ENCODE measurements at places on chromosomes 1 and 21. TPM values are rescaled to one million over a fixed set of nuclear protein-coding genes. Genes with fewer than 3 reads are reported as not detected.

GRCh38 chr1:168236836-168237611 is 11.2 kb downstream of the SFT2D2 start:
- no peak overlapping the region for H3K27ac ChIP-seq
- peaks cover 5% of the 10 kb centered on the region for H3K4me1 ChIP-seq
- no peak overlapping the region for H3K4me3 ChIP-seq

GRCh38 chr1:176595217-176595616 is 132.2 kb downstream of the PAPPA2 start:
- no peaks in the 10 kb centered on the region for H3K36me3 ChIP-seq
- no peaks in the 10 kb centered on the region for H3K27me3 ChIP-seq
- DNase-seq, result no peak

DNA sequence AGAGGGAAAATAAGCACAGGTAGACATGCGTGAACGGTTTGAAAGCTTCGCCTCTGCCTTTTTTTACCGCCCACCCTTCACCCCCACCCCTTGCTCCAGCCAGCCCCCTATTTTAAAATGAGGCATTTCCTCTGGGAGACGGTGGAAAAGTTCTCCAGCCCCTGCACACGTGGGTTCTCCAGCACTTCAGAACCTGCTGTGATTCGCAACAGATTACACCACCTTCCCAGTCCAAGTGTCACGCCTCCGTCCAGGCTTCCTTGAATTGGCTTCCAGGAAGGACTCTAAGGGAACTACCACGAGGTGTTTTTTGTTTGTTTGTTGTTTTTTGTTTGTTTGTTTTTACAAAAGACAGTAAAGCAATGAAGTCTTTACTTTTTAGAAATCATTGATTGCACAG is 2.6 kb downstream of the LRRC7 start:
- H3K27me3 ChIP-seq, result peaks cover 46% of the 10 kb centered on the region
- no peak overlapping the region for H3K4me3 ChIP-seq
- H3K27ac ChIP-seq, result no peak overlapping the region
- H3K36me3 ChIP-seq, result no peaks in the 10 kb centered on the region
- DNase-seq, result peak; percentile 22

DNA sequence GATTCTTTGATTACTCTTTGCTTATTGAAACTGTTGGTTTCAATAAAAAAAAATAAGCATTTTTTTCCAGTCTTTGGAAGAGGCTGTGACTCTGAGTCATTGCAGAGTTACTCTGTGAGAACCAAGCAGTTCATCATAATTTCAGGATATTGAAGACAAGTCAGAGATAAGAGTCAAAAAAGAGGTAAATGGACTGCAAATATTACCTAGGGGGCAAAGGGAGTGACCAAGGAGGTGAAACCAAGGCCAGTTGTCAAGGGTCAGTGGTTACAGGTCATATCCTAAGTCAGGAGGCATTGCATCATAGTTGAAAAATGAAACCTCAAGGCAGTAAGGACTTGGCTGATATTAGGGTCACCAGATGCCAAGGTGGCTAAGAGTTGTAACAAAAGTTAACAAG is 597.1 kb upstream of the USP24 start:
- H3K4me1 ChIP-seq, result peaks cover 12% of the 10 kb centered on the region
- no peaks in the 10 kb centered on the region for H3K36me3 ChIP-seq
- H3K4me3 ChIP-seq, result no peak overlapping the region

DNA sequence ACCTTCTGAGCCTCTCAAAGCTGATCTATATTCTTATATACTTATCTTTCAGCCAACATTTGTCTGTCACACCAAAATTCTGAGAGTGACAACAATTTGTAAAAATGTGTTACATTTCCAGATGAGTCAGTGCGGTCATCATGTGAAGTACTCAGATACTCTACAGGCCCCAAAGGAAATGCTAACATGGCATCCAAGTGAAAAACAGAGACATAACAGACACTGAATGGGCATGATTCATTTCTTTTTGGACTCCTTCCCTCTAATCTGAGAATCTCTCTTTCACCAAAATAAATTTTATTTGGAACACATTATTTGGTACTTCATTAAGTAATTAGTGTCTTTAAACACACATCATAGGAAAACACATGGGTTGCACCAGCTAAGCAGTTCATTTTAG is 96.6 kb downstream of the SLC44A5 start:
- no peaks in the 10 kb centered on the region for H3K36me3 ChIP-seq
- no peak overlapping the region for H3K27ac ChIP-seq
- no peak overlapping the region for H3K4me3 ChIP-seq
- H3K27me3 ChIP-seq, result no peaks in the 10 kb centered on the region
- no peak for DNase-seq

DNA sequence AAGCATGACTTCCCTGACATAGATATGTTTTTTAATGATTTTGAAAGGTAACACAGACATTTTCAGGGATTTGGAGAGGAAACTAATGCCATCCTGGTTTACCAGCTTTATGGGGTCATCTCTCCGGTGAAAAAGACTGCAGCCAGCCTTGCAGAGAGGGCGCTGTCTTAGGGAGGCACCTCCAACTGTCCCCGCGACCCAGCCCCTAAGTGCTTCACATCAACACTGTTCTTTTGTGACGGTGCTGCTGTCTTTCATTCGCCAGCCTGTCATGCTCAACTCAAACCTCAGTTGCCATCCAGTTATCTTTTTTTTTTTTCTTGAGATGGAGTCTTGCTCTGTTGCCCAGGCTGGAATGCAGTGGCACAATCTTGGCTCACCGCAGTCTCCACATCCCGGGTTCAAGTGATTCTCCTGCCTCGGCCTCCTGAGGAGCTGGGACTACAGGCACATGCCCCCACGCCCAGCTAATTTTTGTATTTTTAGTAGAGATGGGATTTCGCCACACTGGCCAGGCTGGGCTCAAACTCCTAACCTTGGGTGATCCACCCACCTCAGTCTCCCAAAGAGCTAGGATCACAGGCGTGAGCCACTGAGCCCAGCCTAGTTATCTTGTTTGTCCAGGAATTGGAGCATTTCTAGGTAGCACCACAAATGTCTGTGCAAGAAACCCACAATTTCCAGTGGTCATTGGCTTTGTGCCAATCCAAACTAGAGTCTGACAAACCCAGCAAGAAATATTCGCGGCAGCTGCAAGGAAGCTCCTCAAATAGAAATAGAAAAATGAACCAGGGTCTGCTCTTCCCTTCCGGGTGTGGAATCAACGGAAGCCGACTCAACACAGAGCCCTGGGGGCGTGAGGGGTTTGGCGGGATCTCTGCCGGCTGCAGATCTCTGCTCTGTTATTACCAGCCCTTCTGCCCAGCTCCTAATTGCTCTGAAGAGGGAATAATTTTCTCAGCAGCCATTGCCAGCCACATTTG is 24.2 kb downstream of the PDE9A start:
- no peaks in the 10 kb centered on the region for H3K36me3 ChIP-seq
- DNase-seq, result peak; percentile 44
- no peaks in the 10 kb centered on the region for H3K4me1 ChIP-seq

- no peaks in the 10 kb centered on the region for H3K4me1 ChIP-seq
- H3K27me3 ChIP-seq, result no peaks in the 10 kb centered on the region
- peak; percentile 35 for DNase-seq
- H3K4me3 ChIP-seq, result no peak overlapping the region
- no peaks in the 10 kb centered on the region for H3K36me3 ChIP-seq
These were observed 28.5 kb upstream of the RLF start for GRCh38 chr1:40132383-40133311.

The MFAP2 gene
- total RNA-seq, result 28.5 TPM

The SARS1 gene
- 212 TPM for total RNA-seq

The SLC1A7 gene
- total RNA-seq, result 0.14 TPM

The GSTM5 gene
- 6.2 TPM for total RNA-seq

The MSH4 gene
- total RNA-seq, result 0.40 TPM

The LCE1B gene
- total RNA-seq, result not detected

The SPSB1 gene
- 9.5 TPM for total RNA-seq
